Activated CD8-positive, alpha-beta memory T cell treated with anti-CD3 and anti-CD28 coated beads for 1 hour (primary cell): ENCODE measurements at places on chromosomes 3 and 15.

GRCh38 chr3:18188491-18188890 is 236.6 kb downstream of the SATB1 start:
- no peak for DNase-seq

DNA sequence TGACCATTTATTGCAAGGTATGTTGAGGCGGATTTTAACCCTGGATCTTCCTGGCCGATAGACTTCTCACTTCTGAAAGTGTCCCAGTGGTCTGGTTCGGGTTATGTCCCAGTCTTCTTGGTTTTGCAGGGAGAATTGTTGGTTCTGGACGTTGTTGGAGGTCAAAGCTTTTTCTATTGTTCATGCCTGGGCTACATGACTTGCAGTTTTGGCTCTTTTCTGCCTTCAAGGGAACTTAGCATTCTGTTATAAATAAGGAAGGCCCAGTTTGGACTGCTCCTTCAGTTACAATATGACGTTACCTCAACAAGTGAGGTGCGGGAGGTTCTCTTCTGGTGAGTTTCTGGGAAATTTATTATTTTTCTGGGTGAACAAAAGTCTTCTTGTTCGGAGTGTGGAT is 614.3 kb downstream of the DIPK2A start:
- no peak for DNase-seq

GRCh38 chr15:28887339-28888174 is 1.8 kb downstream of the APBA2 start:
- DNase-seq = no peak

DNA sequence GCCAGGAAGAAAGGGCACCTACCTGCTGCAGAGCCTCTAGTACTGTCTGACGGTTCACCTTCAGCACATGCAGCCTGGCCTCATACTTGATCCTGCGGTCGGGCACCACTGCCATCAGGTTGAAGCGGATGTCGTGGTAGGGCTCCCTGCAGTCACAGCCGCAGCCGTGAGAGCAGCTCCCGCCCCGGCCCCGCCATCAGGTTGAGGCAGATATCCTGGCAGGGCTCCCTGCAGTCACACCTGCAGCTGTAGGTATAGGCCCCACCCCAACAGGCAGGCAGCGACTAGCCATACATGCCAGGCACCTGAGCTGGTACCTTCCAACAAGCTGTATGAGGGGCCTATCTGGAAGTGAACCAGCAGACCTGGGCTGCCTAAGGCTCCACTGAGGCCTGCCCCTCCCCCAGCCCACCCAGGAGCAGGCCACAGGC is 38.7 kb downstream of the SEMA3G start:
- DNase-seq = no peak

DNA sequence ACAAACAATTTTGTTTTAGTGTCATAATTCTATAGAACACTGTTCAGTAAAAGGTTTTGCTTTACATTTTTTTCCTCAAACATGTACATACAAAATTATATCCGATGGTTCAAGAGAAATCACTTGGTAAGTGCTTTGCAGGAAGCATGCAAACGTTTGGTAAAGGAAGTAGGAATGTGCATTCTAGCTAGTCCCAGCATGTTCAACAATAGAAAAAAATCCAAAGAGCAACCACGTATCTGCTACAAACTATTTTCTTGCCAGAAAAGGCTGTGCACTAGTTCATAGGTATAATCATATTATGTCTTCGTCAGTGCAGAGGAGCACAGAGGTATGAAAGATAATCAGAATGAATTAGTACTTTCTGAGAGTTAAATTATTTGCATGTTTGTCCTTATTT is 58.0 kb downstream of the GPR160 start:
- no peak for DNase-seq

- no peak for DNase-seq
These were observed 25.0 kb downstream of the MAP6D1 start for GRCh38 chr3:183800243-183800863.

DNA sequence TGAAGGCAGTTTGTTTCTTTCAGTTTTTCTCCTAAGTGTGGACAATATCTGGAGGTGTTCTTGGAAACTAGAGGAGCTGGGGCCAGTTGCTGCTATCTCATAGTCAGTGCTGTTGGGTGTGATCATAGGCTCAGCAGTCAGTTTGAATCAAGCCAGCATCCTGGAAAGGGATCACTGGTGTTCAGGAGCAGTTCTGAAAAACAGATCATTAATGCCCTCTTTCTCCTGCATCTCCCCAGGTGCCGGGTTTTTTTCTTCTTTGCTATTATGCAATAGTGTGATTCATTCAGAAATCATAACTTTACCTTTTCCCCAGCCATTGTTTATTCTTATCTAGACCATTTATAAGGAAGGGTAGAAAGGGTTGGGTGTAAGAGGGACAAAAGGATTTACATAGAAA is 24.0 kb downstream of the LNP1 start:
- DNase-seq = no peak
